Activated CD4-positive, alpha-beta T cell treated with anti-CD3 and anti-CD28 coated beads, Interleukin-2, amount 50 U/mL, for 16 hours (primary cell): ENCODE measurements at places on chromosomes 5 and 9.

GRCh38 chr5:131589510-131590348 is 45.3 kb downstream of the RAPGEF6 start:
- peak; percentile 37 for DNase-seq

GRCh38 chr9:121939643-121940042 is 153.5 kb downstream of the TTLL11 start:
- no peak for DNase-seq

GRCh38 chr9:132575005-132575609 is 7.3 kb upstream of the BARHL1 start:
- peak; percentile 56 for DNase-seq

DNA sequence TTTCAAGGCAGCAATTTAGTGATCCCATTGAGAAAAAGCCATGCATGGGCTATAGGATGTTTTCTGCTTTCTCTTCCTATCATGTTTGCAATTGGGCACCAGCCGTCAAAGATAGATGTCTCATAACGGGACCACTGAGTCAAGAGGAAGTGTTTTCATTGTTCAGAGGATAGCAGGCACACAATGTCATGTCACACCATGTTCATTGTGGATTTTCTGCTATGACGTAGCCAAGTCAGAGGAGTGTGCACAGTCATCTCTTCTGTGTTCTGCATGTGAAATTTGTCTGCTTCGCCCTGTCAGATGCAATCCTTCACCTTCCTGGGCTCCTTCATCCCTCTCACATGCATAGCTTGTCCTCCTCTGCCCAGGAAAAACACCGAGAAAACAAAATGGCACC is 106.0 kb downstream of the CD180 start:
- peak; percentile 27 for DNase-seq

DNA sequence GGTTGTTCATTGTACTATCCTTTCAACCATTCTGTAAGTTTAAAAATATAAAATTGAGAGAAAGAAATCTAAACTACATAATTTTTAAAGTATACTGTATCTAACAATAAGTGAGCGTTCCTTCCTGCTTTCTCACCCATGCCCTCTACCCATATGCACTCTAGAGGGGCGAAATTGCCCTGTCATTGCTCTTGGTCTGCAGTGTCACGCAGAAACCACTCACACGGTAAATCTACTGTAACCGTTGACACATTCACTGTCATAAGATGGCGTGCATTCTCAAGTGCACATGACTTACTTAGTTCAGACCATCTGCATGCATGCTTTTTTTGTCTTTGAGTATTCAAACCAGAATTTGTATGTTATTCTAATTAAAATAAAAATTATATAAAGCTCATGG is 55.7 kb upstream of the NIPBL start:
- no peak for DNase-seq

GRCh38 chr5:71934322-71934721 is 173.0 kb upstream of the MAP1B start:
- DNase-seq, result no peak

- no peak for DNase-seq
These were observed 54.0 kb upstream of the C5orf58 start for GRCh38 chr5:170178814-170179213.

- DNase-seq, result no peak
These were observed 247.2 kb downstream of the CETN3 start for GRCh38 chr5:90162324-90162723.

DNA sequence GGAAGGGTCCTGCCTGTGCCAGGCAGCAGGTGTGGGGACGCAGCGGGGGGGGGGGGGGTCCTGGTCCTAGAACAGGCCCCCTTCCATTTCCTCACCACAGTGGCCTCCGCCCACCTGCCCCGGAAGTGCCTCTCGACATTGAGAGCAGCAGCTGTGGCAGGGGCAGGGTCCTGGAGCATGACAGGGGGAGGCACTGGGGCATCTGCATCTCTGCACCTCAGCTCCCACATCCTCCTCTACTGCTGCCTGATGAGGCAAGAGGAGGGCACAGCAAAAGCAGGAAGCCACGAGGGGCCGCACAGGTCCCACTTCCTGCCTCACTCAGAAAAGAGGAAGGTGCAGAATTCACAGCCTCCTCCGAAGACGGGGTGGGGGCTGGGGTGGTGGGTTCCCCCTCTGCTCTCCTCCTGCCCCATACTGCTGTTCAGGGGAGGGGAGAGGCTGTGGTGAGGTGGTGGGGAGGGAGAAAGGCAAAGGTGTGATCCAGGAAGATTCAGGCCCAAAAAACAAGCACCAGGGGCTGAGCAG is 14.8 kb downstream of the AKNA start:
- peak; percentile 95 for DNase-seq

- no peak for DNase-seq
These were observed 6.2 kb downstream of the FER start for GRCh38 chr5:108753877-108754276.

DNA sequence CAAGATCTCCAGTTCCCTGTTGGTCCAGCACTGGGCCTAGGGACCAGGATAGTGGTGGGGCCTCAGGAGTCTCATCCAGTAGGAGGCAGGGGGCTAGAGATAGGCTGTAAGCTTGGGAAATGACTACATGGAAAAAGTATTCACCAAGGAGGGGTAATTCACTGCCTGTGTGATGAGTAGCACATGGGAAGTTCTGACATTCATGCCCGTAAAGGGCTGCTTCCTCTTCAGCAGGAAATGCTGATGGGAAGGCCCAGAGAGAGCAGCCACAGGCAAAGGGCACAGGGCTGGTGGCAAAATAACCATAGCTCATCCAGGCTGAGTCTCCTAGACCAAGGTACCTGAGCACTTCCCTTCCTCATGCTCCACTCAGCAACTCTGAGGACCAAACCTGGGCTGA is 23.1 kb upstream of the FRRS1L start:
- DNase-seq, result no peak

DNA sequence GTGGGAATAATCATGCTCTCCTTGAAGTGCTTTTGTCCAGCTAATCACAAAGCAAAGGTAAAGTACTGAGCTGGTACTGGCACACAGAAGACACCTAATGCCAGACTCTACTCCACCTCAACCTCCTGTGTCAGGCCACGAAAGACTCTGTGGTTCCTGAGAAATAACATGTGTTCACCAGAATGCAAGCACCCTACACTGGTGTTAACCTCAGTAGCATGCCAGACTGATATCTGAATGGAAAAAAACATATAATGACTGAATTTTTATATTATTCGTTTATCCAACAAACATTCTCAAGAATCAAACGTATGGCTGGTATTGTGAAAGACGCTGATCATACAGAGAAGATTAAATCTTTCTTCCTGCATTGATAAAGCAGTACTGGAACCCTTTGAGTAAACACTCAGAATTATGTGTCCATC is 97.1 kb upstream of the IFNE start:
- peak; percentile 54 for DNase-seq

DNA sequence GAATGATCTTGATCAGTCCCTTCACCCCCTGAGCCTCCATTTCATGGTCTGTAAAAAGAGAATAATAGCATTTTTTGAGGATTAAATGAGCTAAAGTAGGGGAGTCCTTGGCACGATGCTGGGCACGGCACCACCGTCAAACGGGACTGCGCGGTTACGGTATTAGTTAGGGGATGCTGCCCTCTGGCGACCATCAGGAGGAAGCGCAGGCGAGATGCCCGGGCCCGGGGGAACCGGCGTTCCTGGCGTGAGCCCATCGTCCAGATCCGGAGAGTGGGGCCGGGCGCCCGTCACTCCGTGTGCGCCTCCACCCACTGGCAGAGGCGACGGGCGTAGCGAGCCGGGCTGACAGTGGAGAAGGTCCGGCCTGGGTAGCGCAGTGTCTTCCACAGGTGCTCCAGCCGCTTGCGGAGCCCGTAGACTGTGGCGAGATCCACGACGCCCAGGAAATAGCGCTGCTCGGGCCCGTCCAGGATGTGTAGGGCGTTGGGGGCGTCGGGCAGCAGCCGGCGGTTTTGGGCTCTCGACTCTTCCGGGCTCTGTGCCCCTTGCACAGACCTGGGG is 4.8 kb upstream of the ST6GALNAC4 start:
- peak; percentile 81 for DNase-seq

GRCh38 chr5:79069488-79070349 is at the start of the genes BHMT2 and DMGDH:
Gene BHMT2, plus strand, starts transcription at chr5:79069767. Its CDS starts 16 bp downstream, at chr5:79069783.
Gene DMGDH, minus strand, starts transcription at chr5:79069674. Its CDS starts 54 bp downstream, at chr5:79069620.
- DNase-seq, result no peak
